ENCODE measurements at places on chromosomes 7 and 10. TPM values are rescaled to one million over a fixed set of nuclear protein-coding genes. Genes with fewer than 3 reads are reported as not detected.

AKR1C1 gene
- 14.2 TPM for total RNA-seq

DKK1 gene
- 7.3 TPM for total RNA-seq

GIMAP8 gene
- total RNA-seq = 0.12 TPM

CCDC146 gene
- total RNA-seq = 0.72 TPM

HSPA14 gene
- total RNA-seq = 38.7 TPM

PNLIP gene
- not detected for total RNA-seq

FAM180A gene
- 6.4 TPM for total RNA-seq

CRYGN gene
- not detected for total RNA-seq

MOGAT3 gene
- not detected for total RNA-seq

ZNF117 gene
- 3.7 TPM for total RNA-seq

GHRHR gene
- not detected for total RNA-seq

CPA5 gene
- 0.12 TPM for total RNA-seq

CALCR gene
- not detected for total RNA-seq

CFAP70 gene
- not detected for total RNA-seq

RARRES2 gene
- total RNA-seq = not detected

PLXDC2 gene
- 0.24 TPM for total RNA-seq

SLC25A40 gene
- 28.8 TPM for total RNA-seq

COL13A1 gene
- total RNA-seq = 17.1 TPM

NPY gene
- total RNA-seq = not detected

BAMBI gene
- 39.1 TPM for total RNA-seq

FRMPD2 gene
- total RNA-seq = not detected

GTF2I gene
- 99.7 TPM for total RNA-seq

MKI67 gene
- total RNA-seq = 41.8 TPM

EGFR gene
- total RNA-seq = 40.9 TPM

CUBN gene
- 0.98 TPM for total RNA-seq

CYP26C1 gene
- not detected for total RNA-seq

IL6 gene
- 14.3 TPM for total RNA-seq

TCAF2 gene
- total RNA-seq = 4.2 TPM

SPDYE2 gene
- total RNA-seq = not detected

GJC3 gene
- not detected for total RNA-seq

ZPBP gene
- total RNA-seq = not detected

Data from RPMI7951 (cell line).